AG08396 (cell line): ENCODE measurements at places on chromosomes 2 and 18.

- DNase-seq, result no peak
Observed at GRCh38 chr2:148548716-148549400, 95.7 kb upstream of the EPC2 start.

GRCh38 chr2:85712849-85713612, 18.9 kb downstream of the GNLY start:
- peak; percentile 30 for DNase-seq

GRCh38 chr2:127621981-127622431, 23.9 kb upstream of the GPR17 start:
- no peak for DNase-seq

DNA sequence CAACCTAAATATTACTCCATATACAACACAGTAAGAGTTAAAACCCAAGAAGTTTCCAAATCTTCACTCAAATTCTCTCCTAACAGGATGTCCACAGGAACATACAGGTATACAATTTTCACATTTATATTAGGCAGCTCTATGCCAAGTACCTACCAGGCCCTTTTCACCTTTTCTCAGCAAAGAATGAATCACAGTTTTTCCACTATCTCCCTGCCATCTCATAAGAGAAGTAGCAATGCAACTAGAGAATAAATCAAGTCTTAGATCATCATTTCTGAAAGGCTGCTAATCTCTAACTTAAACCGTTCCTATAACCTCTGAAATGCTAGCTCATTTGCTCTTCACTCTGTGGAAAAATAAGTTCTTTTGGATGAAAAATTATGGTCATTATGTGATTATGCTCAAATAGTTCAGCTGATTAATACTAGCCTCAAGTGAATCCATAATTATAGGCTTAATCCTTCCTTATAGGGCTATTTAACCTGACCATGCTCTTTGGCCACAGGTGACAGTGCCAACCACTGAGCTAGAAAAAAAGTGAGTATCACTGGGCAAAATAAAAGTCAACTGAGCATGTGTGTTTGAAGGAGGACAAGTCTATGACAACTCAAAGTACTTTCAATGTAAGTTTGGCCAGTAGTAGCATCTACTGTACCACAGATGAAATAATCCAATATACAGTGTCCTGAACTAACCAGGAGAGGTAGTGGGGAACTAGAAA, 79.7 kb downstream of the COBLL1 start:
- DNase-seq, result no peak

- no peak for DNase-seq
Observed at GRCh38 chr2:157929871-157930667, 53.9 kb upstream of the ACVR1 start.

DNA sequence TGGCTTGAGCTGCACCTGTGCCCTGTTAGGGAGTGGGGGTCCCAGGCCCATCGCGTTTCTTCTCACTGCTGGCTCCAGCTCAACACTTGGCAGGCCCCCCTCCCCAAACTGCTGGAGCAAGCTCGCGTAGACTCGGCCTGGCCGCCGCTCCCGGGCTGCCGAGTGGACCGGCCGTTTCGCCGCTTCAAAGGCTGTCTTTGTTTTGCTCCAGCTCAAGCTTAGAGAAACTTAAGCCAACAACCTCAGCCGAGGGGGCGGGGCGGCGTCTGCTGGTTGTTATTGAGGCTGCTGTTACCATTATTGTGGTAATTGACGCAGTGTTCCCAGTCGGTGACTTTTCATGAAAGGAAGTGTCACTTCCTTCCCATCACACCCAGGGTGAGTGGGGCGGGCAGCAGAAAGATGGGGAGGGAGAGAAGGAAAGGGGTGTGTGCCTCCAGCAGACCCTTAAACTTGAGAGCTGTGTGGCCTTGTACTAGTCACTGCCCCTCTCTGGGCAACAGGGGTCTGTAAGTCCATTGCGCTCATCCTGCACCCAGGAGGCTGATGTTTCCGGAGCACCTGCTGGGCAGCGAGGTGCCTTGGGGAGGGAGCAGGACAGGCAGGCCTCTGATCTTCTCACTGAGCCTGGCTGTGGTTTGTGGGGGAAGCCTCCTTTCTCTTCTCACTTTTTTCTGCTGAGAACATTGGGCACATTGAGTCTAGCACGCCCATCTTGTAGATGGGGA, 2.1 kb downstream of the ARID5A start:
- DNase-seq, result no peak

GRCh38 chr2:121006743-121007489, 271.2 kb downstream of the GLI2 start:
- no peak for DNase-seq
